Activated gamma-delta T cell treated with anti-CD3 and anti-CD28 coated beads, Interleukin-2, amount 50 U/mL, for 16 hours (primary cell): ENCODE measurements at places on chromosomes 13 and 19.

DNA sequence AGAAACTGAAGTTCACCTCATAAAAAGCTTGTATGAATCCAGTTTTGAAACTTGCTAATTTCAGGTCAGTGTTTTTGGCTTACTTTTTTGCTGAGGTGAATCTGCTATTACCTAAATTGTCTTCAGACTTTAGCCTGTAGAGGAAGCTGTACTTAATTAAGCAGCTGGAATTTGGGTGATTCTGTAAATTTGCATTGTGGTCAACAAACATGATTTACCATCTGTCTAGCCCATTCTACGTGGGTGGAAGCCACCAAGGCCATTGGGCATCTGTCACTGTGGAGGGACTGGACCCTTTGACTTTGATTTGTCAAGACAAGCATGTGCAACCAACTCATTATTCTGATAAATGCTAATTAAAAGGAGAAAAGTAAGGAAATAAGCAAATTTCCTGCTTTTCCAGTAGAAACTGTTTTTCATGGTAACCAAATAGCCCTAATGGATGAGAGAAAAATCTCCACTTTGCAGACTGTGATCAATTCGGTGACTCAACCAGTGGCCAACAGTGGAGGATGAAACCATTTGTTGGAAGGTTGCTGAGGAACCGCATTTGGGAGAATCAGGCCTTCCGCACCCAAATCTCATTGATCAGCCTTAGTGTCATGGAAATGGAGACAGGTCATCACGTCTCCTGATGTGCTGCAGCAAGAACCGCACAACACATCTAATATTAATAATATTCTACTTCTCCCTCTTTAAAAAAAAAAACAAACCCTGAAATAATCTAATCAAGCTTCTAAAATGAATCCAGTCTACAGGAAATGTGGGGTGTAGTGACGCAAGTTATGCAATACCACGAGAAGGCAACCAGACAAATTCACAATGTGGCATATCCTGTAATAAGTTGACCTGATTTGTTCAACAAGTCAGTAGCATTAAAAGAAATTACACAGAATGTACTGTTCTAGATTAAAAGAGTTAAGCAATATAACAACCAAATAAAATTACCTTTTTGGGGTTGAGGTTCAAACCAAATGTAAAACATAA, 54.3 kb downstream of the GARRE1 start:
- no peak for DNase-seq

GRCh38 chr13:81406639-81407292, 1065.8 kb upstream of the SPRY2 start:
- no peak for DNase-seq

DNA sequence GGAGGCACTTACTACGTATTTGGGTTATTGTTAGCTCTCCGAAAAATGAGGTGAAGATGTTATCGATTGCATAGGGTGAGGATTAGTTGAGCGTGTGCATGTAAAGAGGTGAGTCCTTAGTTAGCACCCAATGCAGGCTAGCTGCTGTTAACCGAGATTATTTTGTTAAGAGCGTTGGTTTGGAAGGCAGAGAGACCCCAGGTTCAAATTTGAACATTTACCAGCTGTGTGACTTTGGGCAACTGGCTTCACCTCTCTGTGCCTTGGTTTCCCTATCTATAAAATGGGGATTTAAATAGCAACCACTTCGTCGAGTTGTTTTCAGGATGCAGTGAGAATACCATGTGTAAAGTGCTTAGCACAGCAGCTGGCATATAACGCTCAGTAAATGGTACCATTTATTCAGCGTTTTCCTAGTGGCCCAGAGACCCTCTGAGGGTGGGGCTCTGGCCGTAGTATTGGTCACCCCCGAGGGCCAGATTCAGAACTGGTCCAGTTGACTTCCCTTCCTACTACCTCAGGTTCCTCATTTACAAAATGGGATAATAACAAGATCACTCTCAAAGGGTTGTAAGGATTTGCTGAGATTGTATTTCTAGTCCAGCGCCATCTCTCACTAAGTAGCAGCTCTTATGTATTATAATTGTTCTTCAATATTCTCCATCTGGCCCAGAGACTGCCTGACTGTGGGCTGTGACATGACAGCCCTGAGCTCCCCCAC, 887 bp downstream of the SIPA1L3 start:
- DNase-seq = no peak

DNA sequence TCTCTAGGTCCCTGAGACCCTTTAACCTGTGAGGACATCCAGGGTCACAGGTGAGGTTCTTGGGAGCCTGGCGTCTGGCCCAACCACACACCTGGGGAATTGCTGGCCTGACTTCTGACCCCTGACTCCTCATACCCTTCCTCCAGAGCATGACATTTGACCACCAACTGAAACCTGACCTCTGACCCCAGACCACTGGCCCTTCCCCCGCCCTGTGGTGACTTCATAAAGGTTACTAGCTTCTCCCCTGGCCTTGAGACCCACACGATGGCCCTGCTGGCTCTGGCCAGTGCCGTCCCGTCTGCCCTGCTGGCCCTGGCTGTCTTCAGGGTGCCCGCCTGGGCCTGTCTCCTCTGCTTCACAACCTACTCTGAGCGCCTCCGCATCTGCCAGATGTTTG, at the start of gene SPACA6:
TSS of gene SPACA6 (plus strand) at position 71 of the 400 bp plus-strand sequence. CDS start at position 268, 197 bp downstream.
- no peak for DNase-seq

- DNase-seq = no peak
These were observed 84.0 kb upstream of the LSM14A start for GRCh38 chr19:34088292-34088691.

- no peak for DNase-seq
These were observed 36.8 kb downstream of the MIPEP start for GRCh38 chr13:23852351-23852750.

GRCh38 chr19:31451686-31452330, 102.6 kb upstream of the TSHZ3 start:
- DNase-seq = no peak

GRCh38 chr19:50897612-50898011, 13.6 kb downstream of the KLK4 start:
- DNase-seq = no peak

DNA sequence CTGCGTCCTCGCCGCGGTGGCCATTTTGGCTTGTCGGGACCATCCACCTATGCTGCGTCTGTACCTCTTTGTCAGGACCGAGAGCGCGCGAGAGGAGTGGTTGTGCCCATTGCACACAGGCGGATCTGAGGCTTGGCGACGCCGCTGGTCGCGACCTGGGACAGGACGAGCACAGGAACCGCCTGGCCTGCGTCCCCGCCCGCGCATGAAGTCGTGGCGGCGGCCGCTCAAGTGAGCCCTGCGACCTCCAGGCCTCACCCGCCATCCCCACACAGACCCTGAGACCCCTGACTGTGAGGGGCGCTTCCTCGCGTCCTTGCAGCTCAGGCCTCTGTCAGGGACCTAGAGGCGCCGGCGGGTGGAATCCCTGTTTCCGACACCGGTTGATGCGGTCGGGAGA, 16.8 kb downstream of the ZNF586 start:
- no peak for DNase-seq
